Stimulated activated CD4-positive, alpha-beta T cell treated with anti-CD3 and anti-CD28 coated beads, Interleukin-15, amount 100 ng/mL, for 1 hour (primary cell): ENCODE measurements at places on chromosomes 5 and 9.

DNA sequence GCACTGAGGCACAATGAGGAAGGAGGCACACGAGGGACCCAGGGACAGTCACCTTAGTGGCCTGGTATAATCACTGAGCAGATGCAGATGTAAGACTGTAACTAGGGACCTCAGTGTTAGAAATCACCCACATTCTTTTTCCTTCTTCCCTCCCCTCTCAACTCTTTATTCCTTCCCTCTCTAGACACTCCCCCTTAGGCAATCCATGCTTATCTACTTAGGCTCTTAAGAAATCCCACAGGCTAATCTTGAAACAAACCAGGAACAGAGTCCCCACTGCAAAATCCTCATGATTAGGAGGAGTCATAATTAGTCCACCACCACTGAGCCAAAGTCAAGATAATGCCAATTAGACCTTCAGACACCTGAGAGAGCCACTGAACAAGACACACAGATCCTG lies 84.7 kb downstream of the ELAVL2 start:
- DNase-seq: no peak

- DNase-seq: no peak
Measured at GRCh38 chr5:141641634-141642267, 5.0 kb downstream of the RELL2 start.

DNA sequence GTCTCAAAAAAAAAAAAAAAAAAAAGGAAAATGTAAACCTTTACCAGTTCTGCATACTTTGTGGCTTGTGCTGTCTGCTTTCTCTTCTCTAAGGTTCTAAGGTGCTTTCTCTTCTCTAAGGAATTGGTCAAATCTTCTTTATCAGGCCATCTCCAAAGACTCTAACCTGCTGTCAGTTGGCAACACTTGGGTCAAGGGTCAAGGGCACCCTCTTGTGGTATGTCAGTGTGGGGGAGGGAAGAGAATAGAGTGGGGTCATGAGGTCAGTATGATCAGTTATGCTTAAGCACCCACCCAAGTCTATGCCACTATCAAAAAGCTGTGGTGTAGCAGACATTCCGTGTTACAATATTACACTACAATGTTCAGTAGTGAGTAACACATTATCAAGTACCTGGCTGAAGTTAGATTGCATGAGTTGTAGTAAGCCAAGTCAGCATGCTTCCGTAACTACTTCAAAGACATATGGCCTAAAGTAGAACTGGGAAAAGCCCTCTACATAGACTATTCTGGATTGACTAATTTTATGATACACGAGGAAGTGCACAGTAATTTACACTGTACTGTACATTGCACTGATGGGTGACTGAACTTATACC lies 25.0 kb upstream of the CCL28 start:
- no peak for DNase-seq

- DNase-seq: no peak
Measured at GRCh38 chr5:180112181-180112861, 40.8 kb upstream of the RNF130 start.

- DNase-seq: no peak
Measured at GRCh38 chr5:96893342-96893741, 17.0 kb downstream of the ERAP2 start.

- DNase-seq: no peak
Measured at GRCh38 chr5:33212900-33213299, 227.9 kb upstream of the TARS1 start.

- no peak for DNase-seq
Measured at GRCh38 chr5:109868737-109869136, 179.0 kb downstream of the MAN2A1 start.

- DNase-seq: no peak
Measured at GRCh38 chr9:112819635-112820496, 69.3 kb downstream of the SNX30 start.
